ENCODE measurements at places on chromosomes 7 and 10. TPM values are rescaled to one million over a fixed set of nuclear protein-coding genes. Genes with fewer than 3 reads are reported as not detected.

Gene PSD
- not detected for total RNA-seq

DNA sequence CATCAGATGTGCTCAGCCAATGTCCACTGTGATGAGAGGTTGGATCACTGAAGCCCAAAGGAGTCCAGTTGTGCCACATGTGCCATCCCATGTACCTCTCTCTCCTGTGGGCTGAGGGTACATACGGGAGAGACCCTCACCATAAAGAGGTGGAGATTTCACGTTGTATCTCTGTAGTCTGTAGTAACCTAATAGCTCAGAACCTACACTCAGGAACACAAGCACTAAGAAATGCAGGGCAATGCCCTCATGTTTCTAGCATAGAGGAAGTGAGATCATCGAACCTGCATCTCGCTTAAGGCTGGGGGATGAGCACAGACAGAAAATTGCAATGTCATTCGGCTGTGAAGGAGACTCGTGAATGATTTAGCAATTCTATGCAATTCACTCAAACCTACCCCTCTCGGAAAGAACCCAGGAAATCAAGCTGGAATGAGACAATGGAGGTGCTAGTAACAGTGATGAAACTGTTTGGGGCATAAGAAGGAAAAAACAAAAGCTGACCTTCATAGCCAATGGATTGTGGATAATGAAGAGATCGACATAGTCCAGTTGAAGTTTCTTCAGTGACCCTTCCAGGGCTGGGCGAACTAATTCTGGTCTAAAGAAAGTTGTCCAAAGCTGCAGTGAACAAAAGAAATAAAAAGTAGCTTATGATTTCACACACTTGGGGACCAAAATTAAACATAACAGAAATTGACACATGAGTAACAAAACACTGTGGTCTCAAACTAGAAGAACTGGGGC lies 80.3 kb upstream of the UCN3 start:
- DNase-seq = peak; percentile 54

Gene ARPC1B
- 713 TPM for total RNA-seq

DNA sequence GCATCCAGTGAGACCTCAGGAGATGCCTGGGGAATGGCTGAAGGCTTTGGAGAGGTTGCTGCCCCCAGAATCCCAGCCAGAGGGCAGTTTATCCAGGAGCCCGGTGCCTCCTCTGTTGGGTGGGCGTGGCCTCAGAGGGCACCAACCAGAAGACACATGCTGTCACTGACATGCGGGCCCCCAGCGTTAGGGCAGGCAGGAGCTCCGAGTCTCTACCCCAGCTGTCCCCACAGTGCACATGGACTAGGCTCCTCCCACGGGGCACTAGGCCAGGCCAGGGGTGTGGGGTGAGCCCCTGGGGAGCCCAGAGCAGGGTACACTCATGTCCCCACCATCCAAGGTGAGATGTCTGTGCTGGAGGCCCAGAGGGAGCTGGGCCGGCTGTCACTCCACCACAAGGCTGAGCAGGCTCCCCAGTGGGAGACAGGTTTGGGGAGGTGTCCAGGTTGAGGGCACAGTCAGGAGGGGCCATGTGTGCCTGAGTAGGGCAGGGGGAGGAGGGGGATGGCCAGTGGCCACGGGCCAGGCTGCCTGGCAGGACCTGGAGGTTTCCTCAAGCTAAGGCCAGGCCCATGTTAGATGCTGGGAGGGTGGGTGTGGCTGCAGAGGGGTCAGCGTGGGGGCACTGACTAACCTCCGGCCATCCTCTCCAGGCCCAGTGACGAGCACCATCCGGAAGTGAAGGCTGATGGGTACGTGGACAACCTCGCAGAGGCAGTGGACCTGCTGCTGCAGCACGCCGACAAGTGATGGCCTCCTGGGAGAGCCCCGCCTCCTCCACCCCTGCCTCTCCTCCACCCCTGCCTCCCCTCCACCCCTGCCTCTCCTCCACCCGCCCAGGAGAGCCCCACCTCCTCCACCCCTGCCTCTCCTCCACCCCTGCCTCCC lies 131.3 kb downstream of the FAM53B start:
- peak; percentile 18 for DNase-seq

Gene TMEM140
- 21.2 TPM for total RNA-seq

DNA sequence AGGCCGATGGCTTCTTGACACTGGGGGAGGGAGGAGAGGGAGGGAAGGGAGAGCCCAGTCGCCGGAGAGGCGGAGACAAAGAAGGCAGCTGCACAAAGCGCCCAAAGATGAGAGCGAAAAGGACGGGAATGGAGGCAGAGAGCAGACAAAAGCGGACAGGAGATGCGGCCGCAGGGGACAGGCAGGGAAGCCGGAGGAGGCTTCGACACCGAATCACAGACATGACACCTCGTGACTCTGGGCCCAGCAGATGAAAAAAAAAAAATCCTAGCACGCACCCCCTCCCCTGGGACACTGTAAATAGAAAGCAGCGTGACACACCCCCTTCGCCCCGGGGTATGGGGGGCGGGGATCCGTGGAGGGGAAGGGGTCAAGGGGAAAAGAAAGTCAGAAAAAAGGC lies 976 bp downstream of the NAT16 start:
- DNase-seq = no peak

DNA sequence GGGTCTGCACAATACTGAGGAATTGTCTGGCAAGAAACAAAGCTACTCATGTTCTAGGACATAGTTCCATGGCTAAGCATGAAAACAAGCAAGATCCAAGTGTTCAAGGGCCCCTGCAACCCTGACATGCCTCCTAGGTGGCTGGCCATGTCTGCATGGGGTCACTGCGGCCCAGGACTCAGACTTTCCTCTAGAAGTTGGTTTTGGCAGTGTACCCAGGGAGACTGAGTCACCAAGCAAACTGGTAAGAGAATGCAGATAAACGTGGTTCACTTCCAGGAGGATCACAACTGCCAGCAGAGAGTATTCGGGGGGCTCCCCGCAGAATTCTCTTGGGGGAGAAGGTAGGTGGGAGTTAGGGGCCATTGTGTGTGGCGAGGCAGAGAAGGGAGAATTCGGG lies 7.4 kb upstream of the PFKFB3 start:
- peak; percentile 72 for DNase-seq

- peak; percentile 24 for DNase-seq
These were observed 1246.7 kb downstream of the GATA3 start for GRCh38 chr10:9301148-9301547.

DNA sequence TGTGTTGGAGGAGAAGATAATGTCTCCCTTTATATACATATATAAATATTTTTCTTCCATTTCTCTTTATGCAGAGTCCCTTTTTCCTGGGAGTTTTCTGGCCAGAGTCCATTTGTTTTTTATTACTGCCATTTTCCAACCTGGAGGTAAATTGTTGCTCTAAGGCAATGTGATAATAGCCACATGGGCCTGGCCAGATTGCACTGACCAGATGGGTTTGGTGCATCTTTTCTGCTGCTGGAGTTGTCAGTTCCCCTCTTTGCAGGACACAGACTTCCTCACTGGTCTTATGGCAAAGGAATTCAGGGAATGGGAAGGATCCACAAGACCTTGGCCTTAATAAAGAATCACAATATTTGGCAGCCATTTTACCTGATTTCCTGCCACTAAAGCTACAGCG lies 254.9 kb downstream of the SORCS3 start:
- no peak for DNase-seq

GRCh38 chr7:34042406-34042805 lies 137.1 kb downstream of the BMPER start:
- peak; percentile 63 for DNase-seq

- DNase-seq = no peak
These were observed 57.4 kb downstream of the DGKI start for GRCh38 chr7:137789215-137789882.

Gene ELN
- 26.2 TPM for total RNA-seq

- DNase-seq = peak; percentile 32
These were observed 29.9 kb upstream of the COL1A2 start for GRCh38 chr7:94364816-94365215.

DNA sequence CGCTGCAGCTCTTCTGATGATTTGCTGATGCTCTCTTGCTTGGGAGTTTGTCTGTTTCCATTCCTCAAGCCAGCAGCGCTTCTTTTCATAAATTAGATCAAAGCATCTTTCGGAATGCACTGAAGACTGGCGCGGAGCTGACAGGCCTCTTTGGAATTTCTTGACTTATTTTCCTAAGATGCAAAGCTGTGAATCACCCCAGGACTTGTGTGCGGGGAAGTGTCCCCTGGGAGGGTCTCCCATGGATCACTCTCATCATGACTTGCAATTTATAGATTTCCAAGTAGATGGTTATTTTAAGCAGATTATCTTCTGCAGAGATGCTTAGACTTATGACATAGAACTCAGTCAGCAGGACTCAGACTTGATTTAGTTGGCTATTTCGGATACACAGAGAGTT lies 467.2 kb downstream of the TCERG1L start:
- DNase-seq = no peak

GRCh38 chr7:52100-52499 lies 140.3 kb upstream of the FAM20C start:
- DNase-seq = no peak

Gene MRLN
- not detected for total RNA-seq

Gene CASTOR2
- 5.6 TPM for total RNA-seq

DNA sequence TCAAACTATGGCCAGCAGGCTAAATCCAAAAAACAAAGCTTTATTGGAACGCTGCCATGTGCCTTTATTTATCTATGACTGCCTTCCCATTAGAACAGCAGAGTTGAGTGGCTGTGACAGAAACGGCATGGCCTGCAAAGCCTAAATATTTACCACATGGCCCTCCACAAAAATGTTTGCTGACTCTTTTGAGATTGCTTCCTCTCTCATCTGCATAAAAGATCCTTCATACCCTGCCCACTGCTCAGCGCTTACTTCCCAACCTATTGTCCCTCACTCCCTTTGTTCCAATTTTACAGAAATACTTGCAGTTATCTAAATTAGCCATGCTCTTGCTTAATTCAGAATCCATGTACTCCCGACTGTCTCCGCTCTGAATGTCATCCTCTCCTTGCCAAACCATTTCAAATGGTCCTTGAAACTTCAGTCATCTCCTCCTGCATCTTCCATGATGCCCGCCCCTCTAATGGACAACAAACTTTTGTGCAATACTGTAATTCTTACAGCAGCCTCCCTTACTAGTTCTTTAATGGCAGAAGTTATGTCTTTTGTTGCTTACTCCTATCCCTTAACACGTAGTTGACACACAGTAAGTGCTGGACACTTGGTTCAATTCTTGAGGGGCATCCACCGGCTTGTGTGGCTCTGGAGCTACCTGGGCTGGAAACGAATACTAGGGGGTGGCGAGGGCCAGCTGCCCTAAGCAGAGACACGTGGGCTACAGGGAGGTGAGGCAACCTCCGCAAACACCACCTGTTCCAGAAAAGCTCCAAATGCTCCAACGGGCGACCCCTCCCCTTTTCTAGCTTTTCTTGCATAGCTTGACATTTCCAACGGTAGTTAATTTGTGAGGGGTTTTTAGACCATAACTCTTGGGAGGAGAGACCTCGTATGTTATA lies 832 bp downstream of the XRCC2 start:
- DNase-seq = peak; percentile 32

- peak; percentile 74 for DNase-seq
These were observed 28.4 kb downstream of the UBE2D4 start for GRCh38 chr7:43954524-43955228.

DNA sequence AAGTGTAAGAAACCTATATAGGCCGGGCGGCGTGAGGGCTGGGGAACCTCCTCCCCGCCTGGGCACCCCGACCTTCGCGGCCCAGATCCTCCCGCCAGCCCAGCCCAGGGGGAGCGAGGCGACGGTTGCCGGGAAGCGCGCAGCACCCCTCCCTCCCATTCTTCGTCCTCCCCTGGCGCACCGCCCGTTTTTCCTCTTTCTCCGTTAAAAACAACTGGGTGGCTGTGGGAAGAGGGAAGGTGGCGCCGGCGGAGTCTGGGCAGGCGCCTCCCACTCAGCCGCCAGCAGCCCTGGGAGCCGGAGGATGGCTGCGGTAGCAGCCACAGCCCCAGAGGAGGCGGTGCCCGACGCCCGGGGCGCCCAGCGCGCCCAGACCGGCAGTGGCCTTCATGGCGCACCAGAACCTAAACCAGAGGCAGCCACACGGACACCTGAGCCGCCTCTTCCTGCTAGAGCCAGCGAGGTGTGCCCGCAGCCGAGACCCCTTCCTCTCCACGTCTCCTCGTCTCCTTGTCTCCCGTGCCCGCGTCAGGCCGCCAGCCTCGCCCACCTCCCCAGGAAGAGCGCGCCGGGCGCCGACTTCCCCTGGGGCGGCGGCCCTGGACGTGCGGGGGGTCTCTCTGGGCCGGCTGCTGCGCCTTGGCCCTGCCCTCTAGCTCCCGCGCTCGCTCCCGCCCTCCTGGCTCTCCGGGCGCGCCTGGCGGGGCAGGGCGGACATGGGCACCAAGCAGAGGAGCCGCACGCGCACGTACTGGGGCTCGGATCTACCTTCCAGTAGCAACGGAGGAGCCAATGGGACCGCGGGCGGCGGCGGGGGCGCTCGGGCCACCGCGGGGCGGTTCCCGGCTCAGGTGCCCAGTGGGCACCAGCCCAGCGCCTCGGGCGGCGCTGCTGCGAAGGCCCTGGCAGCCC lies 32.8 kb upstream of the SFTPD start:
- DNase-seq = peak; percentile 57

Gene HABP2
- total RNA-seq = not detected

- no peak for DNase-seq
These were observed 11.3 kb upstream of the ADGRA1 start for GRCh38 chr10:133076274-133077038.

Gene NRG3
- total RNA-seq = not detected

- no peak for DNase-seq
These were observed 143.9 kb downstream of the HIBADH start for GRCh38 chr7:27518561-27519350.

- DNase-seq = no peak
These were observed 67.0 kb upstream of the VIPR2 start for GRCh38 chr7:159211540-159212182.

Gene PRF1
- total RNA-seq = not detected

DNA sequence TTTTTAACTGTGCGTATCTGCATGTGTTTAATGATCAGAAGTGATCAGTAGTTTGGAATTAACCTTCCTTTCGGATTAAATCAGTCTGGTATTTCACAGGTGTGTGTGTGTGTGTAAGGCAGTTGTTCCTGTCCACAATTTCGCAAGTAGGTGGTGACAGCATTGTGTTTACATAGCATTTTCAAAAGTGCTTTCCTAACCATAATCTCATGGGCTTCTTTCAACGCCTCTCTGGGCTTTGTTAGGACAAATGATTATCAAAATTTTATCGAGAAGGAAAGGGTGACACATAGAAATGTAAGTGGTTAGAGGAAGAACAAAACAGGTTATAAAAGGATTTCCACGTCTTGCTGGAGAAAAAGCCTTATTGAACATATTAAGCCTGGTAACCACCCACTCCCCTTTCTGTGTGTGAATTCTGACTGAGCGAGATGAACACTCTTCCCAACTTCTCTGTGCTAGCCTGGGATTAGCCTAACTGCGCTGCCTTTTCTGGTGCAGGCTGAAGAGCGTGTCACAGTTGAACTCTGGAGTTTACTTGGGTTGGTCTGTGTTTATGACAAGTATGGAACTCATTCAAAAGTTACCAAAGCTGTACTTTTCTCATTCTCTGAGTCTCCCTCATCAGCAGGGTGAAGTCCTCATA lies 292.3 kb upstream of the PITRM1 start:
- DNase-seq = no peak

Gene ZCWPW1
- total RNA-seq = 5.2 TPM

- no peak for DNase-seq
These were observed 42.5 kb downstream of the SYPL1 start for GRCh38 chr7:106069471-106070200.
